GOT3 (cell line): ENCODE measurements at places on chromosomes 16 and 17.

DNA sequence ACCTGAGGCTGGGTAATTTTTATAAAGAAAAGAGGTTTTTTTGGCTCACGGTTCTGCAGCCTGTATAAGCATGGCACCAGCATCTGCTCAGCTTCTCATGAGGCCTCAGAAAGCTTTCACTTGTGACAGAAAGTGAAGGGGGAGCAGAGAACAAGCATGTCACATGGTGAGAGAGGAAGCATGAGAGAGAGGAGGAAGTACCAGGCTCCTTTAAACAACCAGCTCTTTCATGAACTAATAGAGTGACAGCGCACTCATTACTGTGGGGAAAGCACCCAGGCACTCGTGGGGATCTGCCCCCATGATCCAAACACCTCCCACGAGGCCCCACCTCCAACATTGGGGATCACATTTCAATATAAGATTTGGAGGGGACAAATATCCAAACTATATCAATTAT lies 86.8 kb downstream of the USP32 start:
- no peak for DNase-seq

GRCh38 chr17:18382441-18383078 lies 5.0 kb downstream of the EVPLL start:
- DNase-seq = no peak

- no peak for DNase-seq
These were observed 32.4 kb downstream of the CLTC start for GRCh38 chr17:59652119-59652518.

DNA sequence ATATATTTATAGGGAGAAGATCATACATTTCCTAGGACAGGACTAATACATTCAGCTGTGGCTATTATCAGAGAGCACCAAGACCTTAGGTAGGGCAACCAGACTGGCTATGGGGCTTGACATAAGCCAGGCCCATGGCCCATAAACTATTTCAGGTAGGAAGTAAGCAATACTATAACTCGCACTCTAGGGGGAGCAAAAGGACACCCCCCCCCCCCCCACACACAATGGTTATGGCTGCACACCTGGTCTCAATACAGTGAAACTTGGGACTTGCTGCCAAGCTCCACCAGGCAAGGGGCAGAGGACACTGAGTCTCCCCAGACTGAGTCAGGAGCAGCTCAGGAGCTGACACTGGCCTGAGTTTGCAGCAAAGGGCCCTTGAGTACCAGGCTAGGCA lies 348.9 kb upstream of the ASIC2 start:
- DNase-seq = no peak

- no peak for DNase-seq
These were observed 84.6 kb upstream of the ERCC4 start for GRCh38 chr16:13835387-13835786.

- no peak for DNase-seq
These were observed 27.4 kb downstream of the TNFRSF13B start for GRCh38 chr17:16944334-16945135.

DNA sequence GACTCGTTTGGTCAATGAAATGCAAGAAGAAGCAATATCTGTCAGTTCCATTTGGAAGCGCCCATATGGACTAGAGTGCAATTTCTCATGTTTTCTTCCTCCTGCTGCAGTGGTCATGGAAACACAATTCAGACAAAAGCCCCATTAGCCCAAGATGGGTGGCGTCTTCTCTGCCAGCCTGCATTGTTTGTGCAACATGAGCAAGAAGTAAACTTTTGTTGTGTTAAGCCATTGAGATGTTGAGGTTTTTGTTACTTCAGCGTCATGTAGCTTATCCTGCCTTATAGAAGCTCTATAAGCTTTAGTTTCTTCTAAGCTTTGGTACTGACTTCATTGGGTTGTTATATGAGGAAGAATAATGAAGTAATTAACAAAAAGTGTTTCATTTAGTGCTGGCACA lies 137.4 kb downstream of the NPIPB5 start:
- DNase-seq = no peak

GRCh38 chr16:12565423-12565822 lies 238.3 kb downstream of the CPPED1 start:
- DNase-seq = no peak

DNA sequence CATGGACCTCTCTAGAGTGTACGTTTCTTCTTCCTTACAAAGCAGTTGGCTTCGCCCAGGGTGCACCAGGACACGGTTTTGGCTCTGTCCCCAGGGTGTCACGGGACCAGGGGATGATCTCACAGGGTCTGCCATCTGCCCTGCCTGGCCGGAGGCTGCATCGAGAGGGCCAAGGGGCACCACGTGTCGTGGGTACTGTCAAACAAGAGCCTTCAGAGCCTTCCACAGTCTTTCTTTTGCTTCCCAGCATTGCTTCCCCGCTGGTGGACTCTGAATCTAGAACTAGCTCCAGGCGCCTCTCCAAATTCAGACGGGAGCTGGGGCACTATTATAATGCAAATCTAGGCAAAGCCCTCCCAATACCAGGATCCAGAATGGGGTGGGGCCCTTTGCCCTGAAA lies 47.9 kb downstream of the MAPT start:
- DNase-seq = no peak
